ENCODE measurements at places on chromosomes 6 and 20.

DNA sequence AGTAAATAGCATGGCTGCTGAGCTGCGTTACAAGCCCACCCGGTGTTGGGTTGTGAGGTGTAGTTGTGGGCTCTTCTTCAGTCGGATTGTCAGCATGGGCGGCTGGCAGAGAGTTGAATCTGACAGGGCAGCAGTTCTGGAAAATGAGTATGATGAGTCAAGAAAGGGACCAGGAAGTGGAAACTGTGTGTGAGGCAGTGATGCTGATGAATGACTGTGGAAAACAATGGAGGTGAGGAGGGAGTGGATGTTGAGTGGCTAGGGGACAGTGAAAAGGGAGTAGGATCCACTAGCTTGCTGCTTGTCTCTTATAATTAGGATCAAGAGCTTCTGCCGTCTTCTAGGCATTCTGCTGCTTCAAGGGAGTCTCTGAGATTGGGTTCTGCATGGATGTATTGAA is 154.3 kb downstream of the ESR1 start:
- DNase-seq: no peak

- DNase-seq: no peak
These were observed 603.0 kb upstream of the NRSN1 start for GRCh38 chr6:23522792-23523547.

- DNase-seq: no peak
These were observed 93.0 kb downstream of the TBC1D7 start for GRCh38 chr6:13235339-13235738.

GRCh38 chr6:37238381-37238780 is 19.2 kb upstream of the TBC1D22B start:
- no peak for DNase-seq

DNA sequence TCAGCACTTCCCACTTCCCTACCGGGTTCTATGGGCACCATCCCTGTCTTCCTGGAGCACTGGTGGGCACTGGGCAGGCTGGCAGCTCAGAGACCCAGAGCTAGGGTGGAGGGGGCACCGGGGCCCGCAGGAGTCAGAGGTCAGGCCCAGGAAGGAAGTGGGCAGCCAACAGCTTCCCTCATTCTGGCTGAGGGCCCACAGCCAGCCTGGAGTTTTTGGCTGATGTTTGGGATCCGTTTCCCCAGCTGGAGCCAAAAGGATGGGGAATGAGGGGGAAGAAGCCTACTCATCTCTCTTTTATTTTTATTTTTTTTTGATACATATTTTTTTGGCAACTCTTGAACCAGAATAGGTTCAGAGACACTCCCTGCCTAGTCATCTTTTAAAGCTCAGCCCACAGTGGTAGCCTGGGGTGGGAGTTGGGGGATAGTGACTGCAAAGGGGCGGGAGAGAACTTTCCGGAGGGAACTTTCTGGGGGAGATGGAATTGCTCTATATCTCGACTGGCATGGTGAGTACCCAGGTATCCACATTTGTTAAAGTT is 54.2 kb upstream of the MLN start:
- peak; percentile 47 for DNase-seq

DNA sequence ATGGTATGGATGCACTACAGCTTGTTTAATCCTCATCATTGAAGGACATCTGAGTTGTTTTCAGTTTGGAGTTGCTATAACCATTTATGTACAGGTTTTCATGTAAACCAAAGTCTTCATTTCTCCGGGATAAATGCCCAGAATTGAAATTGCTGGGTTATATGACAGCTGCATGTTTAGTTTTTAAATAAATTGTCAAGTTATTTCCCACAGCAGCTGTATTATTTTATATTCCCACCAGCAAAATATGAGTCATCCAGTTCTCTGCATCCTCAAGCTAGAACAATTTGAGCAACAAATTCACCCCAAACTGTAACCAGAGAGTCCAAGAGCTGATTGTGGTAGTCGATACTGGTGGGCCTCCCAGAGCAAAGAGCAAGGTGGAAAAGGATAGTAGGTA is 161.0 kb upstream of the PRND start:
- no peak for DNase-seq

GRCh38 chr6:40499215-40499614 is 87.9 kb downstream of the LRFN2 start:
- no peak for DNase-seq

DNA sequence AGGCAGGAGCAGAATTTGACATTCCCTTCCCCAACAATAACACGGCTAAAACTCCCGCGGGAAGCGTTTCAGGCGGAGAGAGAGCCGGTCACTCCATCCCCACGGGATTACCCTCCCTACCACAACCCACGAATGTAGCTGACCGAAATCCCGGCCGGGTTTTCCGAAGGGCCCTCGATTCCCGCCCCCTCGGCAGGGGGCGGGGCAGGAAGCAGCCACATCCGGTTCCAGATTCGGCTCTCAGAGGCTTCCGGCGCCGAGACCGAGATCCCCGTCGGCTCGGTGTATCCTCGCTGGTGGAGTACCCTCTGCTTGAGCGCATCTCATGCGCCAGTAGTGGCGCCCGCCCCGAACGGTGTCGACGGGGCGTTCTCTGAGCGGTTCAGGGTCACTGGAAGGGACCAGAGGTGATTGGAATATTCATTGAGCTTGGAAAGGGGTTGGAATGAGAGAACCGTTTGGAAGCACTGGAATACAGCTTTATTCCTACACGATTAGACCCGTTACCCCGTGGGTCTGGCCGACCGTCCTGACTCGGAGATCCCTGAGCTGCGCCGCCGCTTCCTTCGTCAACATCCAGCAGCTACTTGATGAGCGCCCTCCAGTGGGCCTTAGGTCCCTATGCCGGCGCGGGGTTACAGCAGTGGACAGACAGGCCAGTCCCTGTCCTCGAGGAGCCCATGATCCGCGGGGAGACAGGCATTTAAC is 649 bp upstream of the RGL2 start:
- peak; percentile 88 for DNase-seq

DNA sequence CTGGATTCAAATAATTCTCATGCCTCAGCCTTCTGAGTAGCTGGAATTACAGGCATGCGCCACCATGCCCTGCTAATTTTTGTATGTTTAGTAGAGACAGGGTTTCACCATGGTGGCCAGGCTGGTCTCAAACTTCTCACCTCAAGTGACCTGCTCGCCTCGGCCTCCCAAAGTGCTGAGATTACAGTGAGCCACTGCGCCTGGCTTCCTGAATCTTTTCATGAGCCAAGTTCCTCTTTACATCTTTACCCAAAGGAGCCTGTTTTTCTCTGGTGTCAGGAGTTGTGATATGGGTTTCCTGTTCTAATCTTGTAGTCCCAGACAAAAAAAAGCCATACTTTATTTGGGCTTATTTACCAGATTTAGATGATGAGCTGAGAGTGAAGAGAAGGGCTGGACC is 34.4 kb downstream of the PCNA start:
- DNase-seq: peak; percentile 17

GRCh38 chr6:121521164-121521555 is 85.7 kb downstream of the GJA1 start:
- no peak for DNase-seq

GRCh38 chr6:132648356-132648755 is 10.6 kb downstream of the TAAR1 start:
- peak; percentile 22 for DNase-seq

- no peak for DNase-seq
These were observed 40.2 kb downstream of the HBS1L start for GRCh38 chr6:135014353-135014832.

DNA sequence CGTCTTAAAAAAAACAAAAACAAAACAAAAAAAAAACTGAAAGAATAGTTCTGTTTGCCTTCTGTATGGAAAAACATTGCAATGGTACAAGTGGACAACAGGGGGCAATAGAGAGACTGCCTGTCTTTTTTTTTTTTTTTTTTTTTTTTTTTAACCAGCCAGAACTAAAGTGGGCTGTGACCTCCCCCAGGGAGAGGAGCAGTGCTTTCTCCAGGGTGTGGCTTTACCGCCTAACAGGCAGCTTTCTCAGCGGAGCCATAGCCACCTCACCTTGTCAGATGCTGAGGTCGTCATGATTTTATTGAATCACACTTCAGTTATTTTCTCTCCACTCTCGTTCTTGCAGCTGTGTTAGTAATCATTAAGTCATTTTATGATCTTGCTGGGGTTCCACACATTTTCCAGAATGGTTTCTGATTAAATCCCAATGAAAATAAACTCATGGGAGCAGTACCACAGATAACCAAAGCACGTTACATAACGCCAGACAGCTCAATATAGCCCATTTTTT is 78.4 kb downstream of the GMPR start:
- DNase-seq: no peak

GRCh38 chr6:140401761-140402160 is 1027.3 kb upstream of the CITED2 start:
- DNase-seq: no peak

- no peak for DNase-seq
These were observed 76.1 kb downstream of the DTD1 start for GRCh38 chr20:18663932-18664331.

- no peak for DNase-seq
These were observed 60.3 kb downstream of the WDR27 start for GRCh38 chr6:169641461-169642085.

GRCh38 chr6:158042245-158042798 is 60.7 kb downstream of the SYNJ2 start:
- no peak for DNase-seq

DNA sequence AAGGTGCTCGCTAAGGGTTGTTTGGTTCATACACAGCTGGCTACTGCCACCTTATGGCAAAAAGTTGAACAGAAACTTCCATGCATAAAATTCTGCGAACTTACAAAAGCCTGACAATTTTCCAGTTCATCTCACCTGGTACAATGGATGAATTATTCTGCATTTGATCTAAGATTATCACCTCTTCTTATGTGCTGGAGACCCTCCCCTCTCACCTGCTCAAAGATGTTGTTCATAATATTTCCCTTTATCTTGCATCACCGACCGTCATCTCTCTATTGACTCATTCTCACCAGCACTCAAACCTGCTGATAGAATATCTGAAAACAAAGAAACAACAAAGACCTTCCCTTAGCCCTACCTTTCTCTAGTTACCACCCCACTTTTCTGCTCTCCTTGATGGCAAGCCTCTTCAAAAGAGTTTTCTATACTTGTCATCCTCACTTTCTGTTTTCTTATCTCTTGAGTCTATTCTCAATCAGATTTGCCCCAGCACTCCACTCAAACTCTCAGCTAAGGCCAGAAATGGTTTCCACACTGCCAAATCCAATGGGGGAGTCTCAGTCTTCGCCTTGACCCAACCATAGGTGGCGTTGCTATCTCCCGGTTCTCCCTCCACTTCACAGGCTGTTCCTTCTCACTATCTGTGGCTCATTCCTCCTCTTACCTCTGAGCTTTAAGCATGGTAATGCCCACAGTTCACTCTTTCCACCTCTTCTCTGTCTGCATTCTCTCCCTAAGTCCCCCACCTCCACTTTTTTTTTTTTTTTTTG is 25.8 kb downstream of the SNRNP48 start:
- DNase-seq: no peak

DNA sequence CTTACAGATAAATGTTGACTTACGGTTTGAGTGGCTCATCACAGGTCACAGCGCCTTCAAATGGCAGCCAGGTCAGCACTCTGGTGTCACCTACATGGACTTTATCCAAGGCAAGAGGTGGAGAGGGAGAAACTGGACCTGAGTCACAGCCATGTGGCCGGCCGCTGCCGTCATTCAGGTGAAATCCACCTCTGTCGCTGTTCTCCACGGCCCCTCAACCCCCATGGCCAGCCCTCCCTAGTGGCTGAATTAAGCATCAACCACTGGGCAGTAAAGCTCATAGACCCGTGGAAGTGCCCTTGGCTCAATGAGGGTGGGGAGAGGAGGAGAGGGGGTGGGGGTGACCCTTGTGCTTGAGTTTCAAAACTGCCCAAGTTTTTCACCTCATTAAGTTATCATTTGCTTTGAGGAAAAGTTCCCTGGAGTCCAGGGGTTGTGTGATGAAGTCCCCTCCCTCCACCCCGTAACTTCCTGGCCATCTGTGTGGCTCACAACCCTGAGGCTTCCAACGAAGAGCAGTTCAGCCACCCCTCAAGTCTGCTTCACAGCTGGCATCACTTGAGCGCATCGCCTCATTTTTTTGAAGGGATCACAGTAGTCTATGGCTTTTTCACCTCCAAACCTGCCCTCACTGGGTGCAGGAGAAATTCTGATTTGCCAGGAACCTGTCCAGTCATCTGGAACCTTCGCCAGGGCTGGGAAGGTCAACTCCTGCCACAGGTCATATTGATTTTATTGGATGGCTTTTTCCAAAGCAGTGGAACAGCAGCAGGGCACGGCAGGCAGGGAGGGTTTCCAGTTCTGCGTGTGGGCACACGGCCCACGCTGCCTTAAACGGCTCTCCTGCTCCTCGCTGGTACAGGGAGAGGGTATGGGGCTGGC is 43.5 kb upstream of the APCDD1L start:
- DNase-seq: no peak

DNA sequence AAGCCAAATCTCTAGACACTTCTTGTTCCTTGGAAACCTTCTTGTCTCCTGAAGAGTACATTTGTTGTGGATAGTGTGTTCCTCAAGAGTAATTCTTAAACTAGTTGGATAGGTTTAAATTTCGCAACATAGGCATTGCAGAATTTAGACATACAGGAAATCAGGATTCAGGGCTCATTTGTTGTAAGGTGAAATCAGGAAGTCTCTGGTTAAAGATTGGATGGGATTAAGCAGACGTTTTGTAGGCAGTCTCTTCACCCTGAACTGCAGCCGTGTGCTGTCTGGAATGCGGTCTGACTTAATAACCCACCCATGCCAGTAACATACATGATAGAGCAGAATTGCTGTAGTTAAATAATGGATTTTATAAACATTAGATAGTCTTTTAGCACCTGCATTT is 21.7 kb downstream of the HIVEP1 start:
- no peak for DNase-seq

- DNase-seq: no peak
These were observed 100.6 kb upstream of the AFDN start for GRCh38 chr6:167726043-167726621.

- DNase-seq: peak; percentile 33
These were observed 70.5 kb downstream of the FAM217A start for GRCh38 chr6:4008324-4009047.

DNA sequence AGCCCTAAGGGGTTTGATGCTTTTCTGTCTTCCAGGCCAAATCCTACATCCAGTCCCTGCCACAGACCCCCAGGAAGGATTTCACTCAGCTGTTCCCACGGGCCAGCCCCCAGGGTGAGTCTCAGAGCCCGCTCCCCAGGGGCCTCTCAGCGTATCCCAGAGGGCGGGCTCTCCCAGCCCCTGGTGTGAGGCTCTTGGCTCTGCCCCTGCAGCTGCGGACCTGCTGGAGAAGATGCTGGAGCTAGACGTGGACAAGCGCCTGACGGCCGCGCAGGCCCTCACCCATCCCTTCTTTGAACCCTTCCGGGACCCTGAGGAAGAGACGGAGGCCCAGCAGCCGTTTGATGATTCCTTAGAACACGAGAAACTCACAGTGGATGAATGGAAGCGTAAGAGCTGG is 8.4 kb downstream of the MAPK13 start:
- no peak for DNase-seq

GRCh38 chr6:104828478-104828877 is 31.2 kb downstream of the HACE1 start:
- DNase-seq: no peak

GRCh38 chr6:152160346-152160745 is 352.9 kb downstream of the ESR1 start:
- DNase-seq: no peak

- no peak for DNase-seq
These were observed 77.9 kb downstream of the ZNF217 start for GRCh38 chr20:53515749-53516148.

All from GDM1 (cell line).